ENCODE measurements at places on chromosomes 3 and 15. TPM values are rescaled to one million over a fixed set of nuclear protein-coding genes. Genes with fewer than 3 reads are reported as not detected.

DNA sequence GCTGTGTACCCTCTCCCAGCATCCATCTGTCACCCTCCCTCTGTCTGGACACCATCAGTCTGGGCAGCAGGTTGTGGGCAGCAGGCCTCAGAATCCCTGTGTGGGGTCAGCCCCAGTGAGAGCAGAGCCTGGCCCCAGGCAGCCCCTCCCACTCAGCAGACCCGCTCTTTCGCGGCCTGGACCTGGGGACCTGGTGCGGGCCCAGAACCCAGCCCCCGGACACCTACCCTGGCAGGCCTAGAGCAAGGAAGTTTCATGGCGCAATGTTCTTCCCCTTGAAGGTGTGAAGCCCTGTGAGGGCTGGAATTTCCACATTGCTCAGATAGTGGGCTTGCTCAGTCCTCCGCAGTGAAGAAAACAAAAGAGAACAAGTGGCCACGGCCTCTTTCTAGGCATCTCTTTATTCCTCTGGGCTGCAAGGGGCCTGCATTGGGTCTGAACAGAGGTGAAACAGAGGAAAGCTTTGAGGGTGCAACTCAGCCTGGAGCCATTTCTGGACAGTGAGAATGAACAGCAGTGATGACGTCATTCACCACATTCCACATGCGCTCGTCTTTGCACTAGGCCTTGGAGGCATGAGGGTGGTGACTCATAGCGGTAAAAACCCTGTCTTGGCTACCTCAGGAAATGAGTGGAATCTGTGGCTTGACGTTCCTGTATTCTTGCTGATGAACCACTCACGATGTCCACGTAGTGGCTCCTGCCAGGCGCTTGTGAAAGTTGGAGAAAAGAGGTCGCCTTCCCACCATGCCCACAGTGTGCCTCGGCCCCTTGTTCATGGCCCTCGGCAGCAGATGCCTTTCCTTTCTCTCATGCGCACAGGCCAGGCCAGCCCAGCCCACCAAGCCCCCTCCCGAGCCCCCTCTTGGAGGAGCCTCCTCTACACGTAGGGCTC is 66.1 kb downstream of the SLC30A4 start:
- H3K36me3 ChIP-seq = no peaks in the 10 kb centered on the region
- DNase-seq = peak; percentile 82

DNA sequence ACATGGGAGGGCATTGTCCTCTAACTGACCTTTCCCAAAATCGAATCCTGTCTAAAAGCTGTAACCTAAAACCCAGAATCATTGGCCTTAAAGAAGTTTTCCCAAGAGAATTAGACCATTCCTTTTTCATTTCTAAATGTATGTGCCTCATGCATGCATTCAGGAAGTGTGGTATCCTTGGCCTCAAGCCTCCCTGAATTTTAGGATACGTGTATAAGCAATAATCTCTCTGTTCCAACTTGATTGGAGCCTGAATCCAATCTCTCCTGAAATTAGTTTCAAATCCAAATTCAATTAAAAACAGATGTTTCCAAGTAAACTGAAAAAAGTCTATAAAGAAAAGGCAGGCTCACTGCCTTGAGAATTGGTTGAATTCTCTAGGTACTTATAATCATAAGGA is 86.0 kb upstream of the VEPH1 start:
- no peak overlapping the region for H3K4me3 ChIP-seq
- H3K27ac ChIP-seq = no peak overlapping the region
- no peak for DNase-seq
- no peaks in the 10 kb centered on the region for H3K4me1 ChIP-seq

DNA sequence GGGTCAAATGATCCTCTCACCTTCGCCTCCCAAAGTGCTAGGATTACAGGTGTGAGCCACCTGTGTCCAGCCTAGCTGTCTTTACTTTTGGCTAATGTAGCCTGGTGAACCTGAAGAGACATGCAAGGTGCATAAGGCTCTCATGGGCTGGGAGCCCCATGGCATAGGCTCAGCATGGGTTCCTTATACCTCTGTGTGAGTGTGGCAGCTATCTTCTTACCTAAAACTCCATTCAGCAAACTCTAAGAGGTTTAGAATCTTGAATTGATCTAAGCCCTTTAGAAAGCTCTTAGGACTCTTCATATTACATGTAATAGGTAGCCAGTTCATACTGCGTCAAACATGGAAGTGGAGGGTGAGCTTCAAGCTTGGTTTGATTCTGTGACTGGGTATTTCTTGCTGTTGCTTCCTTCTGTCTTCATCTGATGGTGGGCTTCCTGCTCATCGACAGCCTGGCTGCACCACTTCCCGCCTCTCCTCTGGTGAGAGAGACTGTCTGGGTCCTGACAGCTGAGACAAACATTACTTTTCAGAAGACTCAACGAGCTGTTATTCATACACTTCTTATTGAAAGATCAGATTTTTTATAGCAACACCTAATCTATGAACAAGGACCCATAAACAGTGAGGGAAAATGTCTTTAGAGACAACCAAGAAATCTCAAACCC is 19.2 kb upstream of the TKT start:
- H3K36me3 ChIP-seq = no peaks in the 10 kb centered on the region
- peaks cover 4% of the 10 kb centered on the region for H3K4me1 ChIP-seq
- no peak for DNase-seq
- no peak overlapping the region for H3K4me3 ChIP-seq
- no peaks in the 10 kb centered on the region for H3K27me3 ChIP-seq

DNA sequence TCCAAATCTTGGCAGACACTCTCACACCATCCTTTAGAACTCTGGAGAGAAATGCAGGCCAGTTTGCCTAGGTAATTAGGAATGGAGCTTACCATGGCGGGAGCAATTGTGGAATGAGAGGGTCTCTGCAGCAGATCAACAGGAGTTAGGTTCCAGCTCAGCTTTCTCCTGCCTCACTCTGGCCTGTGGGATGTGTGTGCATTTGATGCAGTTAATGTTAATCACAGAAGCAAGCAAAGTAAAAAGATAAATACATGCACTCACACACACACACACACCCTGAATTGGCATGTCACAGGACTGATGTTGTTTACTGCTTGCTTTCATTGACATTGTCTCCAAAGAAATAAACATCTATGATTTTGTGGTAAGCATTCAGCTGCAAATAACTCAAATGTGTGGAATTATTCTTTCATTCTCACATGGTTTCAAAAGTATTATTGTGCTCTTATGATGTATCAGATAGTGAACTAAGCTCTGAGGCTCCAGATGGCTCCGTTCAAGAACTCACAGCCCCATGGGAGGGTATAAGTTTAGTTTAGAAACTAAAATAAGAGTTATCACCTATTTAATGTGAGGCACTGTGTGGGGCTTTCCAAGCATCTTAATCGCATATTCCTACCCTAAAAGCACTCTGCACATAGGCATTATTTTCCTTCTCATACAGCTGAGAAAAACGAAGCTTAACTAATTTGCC is 31.3 kb upstream of the BFSP2 start:
- H3K27me3 ChIP-seq = no peaks in the 10 kb centered on the region
- no peak overlapping the region for H3K4me3 ChIP-seq
- no peak for DNase-seq
- H3K27ac ChIP-seq = no peak overlapping the region
- no peaks in the 10 kb centered on the region for H3K36me3 ChIP-seq

- no peak overlapping the region for H3K4me3 ChIP-seq
- no peak for DNase-seq
- H3K36me3 ChIP-seq = peaks cover 26% of the 10 kb centered on the region
Observed at GRCh38 chr3:73068419-73068818, 7.0 kb downstream of the EBLN2 start.

DNA sequence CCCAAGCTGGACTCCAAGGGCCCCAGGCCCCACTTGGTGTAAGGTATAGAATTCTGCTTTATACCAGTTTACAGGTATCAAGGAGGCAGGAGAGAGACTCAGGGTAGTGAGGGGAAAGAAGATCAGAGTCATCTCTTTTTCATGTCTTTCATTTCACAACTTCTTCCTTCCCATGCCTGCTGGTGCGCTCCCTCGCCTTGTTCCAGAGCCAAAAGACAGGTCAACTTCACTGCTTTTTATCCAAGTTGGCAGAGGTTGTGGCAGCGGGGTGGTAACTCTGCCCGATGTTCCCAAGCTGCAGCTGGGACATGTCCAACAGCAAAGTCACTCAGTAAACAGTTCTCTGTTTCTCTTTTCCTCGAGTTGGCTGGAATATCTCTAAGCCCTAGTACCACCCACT is 86.3 kb upstream of the TCF12 start:
- peaks cover 34% of the 10 kb centered on the region for H3K4me1 ChIP-seq
- no peaks in the 10 kb centered on the region for H3K36me3 ChIP-seq
- DNase-seq = no peak
- H3K27me3 ChIP-seq = no peaks in the 10 kb centered on the region
- H3K4me3 ChIP-seq = no peak overlapping the region

DNA sequence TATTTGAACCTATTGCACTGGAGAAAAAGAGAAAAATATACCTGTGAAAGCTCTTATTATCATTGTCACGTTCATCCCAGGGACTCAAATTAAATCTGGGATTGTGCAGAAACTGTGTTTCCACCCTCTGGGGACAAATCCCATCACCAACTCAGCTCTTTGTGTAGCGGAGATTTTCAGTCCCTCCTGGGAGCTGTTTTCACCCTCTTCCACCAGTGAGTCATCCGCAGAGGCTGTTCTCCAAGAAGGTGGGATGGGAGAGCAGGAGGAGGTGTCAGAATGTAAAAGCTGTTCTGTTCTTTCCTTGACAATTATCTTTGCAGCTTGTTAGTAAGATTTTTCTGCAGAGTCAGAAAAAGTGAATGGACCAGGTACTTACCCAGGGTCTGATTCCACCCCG is 28.0 kb downstream of the SV2B start:
- DNase-seq = no peak
- H3K27ac ChIP-seq = no peak overlapping the region
- H3K4me3 ChIP-seq = no peak overlapping the region
- no peaks in the 10 kb centered on the region for H3K4me1 ChIP-seq

TMCO5A gene
- total RNA-seq = not detected

SI gene
- 0.08 TPM for total RNA-seq

P2RY14 gene
- total RNA-seq = 4.2 TPM
